ENCODE measurements at places on chromosomes 6 and 20.

- DNase-seq: no peak
These were observed 79.3 kb upstream of the ARMC2 start for GRCh38 chr6:108768792-108769524.

- no peak for DNase-seq
These were observed 12.9 kb downstream of the OR2A4 start for GRCh38 chr6:131688286-131688685.

- no peak for DNase-seq
These were observed 181.9 kb downstream of the GMDS start for GRCh38 chr6:2063547-2063946.

- DNase-seq: no peak
These were observed 10.8 kb upstream of the ARMC2 start for GRCh38 chr6:108837236-108837971.

- no peak for DNase-seq
These were observed 94.9 kb downstream of the CDH4 start for GRCh38 chr20:61346996-61347395.

GRCh38 chr6:125004198-125004597 lies 42.0 kb downstream of the RNF217 start:
- no peak for DNase-seq

DNA sequence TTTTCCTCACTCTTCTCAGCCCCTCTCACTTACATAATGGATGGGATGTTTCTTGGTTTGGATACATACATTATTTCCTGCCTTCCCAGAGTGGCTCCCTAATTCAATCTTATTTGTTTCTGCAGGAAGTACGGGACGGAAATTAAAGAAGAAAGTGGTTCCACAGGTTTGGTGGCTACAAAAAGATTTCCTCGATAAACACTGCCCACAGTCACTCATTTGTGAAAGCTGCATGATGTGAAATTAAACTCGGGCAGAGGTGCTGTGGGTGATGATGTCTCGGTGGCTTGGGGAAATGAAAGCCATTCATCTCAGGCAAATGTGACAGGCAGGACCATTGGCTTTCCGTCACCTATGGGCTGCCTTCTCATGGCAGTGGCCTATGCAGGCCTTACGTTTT lies 119.5 kb upstream of the KCNG1 start:
- no peak for DNase-seq

DNA sequence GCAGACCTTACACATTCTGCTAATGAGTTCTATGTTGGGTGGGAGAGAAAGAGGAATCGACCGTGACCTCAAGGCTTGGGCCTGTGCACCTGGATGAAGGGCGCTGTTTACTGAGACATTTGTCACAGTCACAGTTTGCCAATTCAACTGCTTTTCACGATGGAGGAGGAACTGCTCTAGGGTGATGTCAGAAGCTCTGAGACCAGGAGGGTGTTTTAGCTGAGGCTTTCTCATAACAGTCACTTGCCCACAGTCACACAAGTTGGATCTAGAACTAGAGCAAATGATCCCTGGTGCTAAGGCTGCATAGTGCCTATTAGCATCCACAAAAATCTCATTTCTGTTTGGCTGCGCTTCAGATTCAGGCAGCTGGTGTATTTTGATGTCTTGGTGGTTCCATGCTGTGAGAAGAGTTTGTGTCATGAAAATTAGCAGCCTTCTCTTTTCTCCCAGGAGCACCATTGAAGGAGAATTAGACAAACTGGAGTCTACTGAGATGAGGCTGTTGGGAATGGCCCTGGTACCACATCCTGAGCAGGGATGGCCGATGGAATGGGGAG lies 83.3 kb upstream of the TGM3 start:
- DNase-seq: no peak

DNA sequence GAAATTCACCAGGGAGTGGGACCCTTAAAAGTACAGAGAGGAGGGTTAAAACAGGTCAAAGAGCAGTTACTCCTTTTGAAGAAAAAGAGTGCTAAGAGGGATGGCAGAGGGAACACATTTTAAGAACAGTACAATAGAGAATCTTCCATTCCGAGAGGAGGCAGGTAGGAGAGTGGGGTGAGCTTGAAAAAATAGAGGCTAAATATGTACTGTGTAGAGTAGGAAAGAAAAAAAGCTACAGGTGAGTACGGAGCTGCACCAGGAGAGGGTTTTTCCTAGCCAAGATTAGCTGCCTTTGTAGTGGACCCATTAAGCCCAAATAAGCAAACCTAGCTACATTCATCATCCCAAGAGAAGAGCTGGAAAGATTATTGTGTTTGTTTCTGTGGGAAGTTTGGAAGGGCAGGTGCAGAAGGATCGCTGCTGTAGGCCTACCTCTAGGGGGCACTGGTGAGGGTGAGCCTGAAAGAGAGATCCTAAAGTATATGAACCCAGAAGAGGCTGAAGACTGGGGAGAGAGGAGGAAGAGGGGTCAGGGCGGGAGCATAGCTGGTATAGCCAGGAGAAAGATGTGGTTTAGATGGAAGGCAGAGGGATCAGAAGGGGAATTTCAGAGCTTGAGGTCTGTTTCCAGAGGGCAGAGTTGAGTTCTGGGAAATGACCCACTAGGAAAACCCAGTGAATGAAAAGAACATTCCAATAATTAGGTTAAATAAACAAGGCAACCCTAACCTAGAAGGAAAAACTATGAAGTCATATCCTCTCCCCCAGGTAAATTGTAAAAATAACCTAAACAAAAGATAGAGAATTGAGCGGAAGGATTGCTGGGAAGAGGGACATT lies 50.2 kb upstream of the HINT3 start:
- DNase-seq: no peak

GRCh38 chr6:56848105-56848504 lies 106.8 kb upstream of the BEND6 start:
- no peak for DNase-seq

GRCh38 chr20:55928266-55928665 lies 77.1 kb downstream of the CBLN4 start:
- no peak for DNase-seq

GRCh38 chr20:11891776-11892545 lies 25.7 kb upstream of the BTBD3 start:
- DNase-seq: no peak

- no peak for DNase-seq
These were observed 25.1 kb downstream of the TOX2 start for GRCh38 chr20:43939762-43940121.

DNA sequence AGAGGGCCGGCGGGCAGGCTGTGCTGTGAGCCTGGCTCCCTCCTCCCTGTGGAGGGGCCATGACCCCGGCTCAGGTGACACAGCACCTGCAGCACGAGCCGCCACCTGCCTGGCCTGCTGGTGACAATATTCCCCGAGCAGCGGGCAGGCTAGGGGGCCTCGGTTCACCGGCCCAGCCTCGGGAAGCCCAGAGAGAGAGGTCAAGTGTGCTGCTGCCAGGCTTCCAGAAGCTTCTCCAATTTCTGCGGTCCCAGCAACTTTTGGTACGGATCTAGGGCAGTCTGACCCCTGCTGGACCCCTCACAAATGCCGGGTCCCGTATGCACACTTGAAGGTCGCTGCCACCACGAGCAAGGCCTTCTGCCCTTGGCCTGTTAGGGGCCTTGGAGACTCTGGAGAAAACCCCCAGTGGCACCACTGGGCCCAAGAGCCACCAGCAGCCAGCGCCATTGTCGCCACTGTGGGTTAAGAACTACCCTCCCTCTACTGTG lies 38.6 kb upstream of the NOL4L start:
- no peak for DNase-seq

DNA sequence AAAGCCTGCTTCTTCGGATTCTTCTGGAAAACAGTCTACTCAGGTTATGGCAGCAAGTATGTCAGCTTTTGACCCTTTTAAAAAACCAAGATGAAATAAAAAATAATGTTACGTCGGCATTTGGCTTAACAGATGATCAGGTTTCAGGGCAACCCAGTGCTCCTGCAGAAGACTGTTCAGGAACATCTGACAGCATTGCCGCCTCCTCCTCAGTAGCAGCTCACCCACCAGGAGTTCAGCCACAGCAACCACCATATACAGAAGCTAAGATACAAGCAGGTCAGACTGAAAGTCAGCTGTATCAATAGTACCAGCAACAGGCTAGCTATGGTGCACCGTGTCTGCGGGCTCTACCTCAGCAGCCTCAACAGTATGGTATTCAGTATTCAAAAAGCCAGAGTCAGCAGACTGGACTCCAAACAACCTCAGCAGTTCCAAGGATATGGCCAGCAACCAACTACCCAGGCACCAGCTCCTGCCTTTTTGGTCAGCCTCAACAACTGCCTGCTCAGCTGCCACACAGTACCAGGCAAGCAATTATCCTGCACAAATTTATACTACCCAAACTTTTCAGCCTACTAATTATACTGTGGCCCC lies 51.9 kb downstream of the BTBD9 start:
- DNase-seq: no peak

DNA sequence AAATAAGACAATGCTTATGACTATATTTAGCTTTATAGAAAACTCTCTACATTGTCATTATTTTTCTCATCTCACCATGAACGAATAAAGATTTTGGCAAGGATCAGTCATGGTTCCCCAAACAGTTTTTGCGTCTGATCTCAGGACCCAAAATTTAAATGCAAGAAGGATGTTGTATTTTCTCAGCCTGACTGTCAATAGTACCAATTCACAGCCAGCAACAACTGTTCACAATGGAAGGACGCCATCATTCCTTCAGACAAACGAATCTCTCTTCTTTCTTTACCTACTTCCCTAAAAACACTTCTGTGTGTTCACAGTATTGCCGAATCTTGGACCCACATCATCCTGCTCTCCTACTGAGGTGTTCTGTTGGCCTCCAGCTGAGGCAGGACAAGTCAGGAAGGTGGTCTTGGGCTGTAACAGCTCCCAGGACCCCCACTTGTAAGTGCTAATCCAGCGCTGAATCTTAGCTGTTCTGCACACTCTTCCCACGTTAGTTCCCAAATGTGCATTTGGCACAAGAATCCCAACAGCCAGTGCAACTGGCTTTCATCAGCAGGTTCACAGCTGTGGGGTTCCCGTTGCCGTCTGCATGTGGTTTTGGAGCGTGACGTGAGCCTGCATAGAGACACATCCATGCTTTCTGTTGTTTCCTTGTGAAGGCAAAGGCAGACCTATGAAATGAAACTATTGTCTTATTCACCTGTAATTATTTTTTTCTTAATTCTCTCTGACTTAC lies 600.0 kb downstream of the QKI start:
- DNase-seq: no peak

DNA sequence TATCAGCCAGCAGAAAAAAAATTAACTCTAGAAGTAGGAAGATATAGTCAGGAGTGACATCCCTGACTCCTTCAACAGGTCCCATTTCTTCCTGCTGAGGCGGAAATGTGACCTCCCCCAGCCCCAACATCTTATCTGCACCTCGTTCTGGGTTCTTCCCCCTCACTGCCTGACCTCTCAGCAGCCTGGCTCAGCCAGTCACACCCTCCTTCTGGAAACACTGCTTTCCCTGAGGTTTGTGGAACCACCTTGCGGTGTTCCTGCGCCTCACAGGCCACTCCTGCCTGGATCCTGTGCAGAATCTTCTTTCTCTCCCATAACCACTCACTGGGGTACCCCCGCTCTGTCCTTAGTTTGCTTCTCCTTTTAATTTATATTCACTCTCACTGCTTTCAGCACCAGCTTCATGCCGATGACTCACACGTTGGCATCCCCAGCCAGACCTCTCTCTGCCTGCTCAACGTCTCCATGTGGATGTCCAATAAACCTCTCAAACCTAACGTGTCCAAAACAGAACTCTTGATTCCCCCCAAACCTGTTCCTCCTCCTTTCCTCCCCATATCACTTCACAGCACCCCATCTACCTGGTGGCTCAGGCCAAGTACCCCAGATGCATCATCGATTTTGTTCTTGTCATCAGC lies 222.8 kb upstream of the PLN start:
- DNase-seq: no peak

DNA sequence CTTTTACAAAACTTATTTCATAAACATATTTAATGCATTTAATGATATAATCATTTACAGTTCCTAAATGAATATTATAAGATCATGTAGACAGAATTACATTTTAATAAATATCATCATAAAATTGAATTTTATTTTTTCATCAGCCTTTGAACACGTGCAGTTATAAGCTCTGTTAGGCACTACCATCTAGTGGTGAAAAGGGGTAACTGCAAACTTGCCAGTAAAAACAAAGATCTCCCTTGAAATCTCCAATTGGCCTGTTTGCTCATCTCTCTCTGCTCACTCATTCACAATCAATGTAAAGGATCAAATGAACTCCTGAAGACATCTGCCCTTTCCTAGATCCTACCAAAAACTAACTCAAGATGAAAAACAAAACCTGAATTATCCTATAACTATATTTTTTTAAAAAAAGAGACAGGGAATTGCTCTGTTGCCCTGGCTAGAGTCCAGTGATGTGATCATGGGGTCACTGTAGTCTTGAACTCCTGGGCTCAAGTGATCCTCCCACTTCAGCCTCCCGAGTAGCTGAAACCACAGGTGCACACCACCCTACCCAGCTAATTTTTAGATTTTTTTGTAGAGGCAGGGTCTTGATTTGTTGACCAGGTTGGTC lies 31.7 kb downstream of the SAMHD1 start:
- peak; percentile 40 for DNase-seq

DNA sequence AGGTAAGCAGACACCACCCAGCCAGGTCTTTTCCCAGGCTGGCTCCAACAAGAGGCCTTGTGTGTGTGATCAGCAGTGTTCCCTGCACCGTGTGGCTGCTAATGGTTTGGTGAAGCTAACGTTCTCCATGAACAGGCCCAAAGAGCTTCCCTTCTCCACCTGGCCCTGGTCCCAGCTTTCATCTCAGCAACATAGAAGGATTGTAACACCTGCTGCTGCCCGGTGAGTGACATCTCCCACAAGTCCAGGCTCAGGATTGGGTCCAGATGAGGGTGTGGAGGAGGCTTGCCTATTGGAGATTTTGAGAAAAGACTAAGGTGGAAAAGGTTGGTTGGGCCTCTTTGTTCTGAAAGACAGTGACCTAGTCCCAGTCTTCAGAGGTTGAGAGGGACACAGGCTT lies 89.6 kb downstream of the TMEM242 start:
- DNase-seq: no peak

DNA sequence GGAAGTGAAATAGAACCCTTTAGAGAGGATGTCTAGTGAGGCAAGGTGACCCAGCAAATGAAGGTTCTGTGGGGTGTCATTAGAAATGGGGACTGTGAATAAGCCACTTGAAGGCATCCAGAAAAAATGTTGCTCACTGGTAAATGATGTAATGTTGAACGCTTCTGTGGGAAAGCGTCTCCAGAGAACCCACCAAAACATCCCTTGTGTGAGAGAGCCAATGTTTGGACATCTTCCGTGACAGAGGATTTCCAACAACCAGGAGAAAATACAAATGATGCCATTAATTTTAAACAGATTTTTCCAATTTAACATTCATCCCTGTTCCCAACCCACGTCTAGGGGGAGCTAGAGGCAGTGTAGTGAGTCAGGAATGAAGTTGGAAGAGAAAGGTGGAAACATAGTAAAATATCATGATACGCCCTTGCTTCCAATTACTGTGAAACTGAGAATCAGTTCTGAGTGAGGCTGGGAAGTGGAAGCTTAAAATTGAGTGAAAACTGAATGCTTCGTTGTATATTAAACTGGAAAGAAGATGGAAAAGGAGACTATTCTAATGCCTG lies 584.2 kb downstream of the CD109 start:
- no peak for DNase-seq

All from GM18507 (cell line).